CD4-positive, alpha-beta T cell treated with Interleukin-4 for 1 hour (primary cell): ENCODE measurements at places on chromosomes 6 and 20.
A peak's percentile ranks its signal among the peaks of the same experiment; 100 is the strongest.

- DNase-seq = no peak
These were observed 356.0 kb downstream of the BMP2 start for GRCh38 chr20:7123457-7123856.

DNA sequence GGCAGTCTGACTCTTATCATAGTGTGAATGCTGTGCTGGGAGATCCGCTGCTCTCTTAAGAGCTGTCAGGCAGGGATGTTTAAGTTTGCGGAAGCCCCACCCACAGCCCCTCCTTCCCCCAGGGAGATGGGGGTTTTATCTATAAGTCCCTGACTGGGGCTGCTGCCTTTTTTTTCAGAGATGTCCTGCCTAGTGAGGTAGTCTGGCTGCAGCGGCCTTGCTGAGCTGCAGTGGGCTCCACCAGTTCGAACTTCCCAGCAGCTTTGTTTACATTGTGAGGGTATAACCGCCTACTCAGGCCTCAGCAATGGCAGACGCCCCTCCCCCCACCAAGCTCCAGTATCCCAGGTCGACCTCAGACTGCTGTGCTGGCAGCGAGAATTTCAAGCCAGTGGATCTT is 75.7 kb upstream of the UST start:
- DNase-seq = no peak

DNA sequence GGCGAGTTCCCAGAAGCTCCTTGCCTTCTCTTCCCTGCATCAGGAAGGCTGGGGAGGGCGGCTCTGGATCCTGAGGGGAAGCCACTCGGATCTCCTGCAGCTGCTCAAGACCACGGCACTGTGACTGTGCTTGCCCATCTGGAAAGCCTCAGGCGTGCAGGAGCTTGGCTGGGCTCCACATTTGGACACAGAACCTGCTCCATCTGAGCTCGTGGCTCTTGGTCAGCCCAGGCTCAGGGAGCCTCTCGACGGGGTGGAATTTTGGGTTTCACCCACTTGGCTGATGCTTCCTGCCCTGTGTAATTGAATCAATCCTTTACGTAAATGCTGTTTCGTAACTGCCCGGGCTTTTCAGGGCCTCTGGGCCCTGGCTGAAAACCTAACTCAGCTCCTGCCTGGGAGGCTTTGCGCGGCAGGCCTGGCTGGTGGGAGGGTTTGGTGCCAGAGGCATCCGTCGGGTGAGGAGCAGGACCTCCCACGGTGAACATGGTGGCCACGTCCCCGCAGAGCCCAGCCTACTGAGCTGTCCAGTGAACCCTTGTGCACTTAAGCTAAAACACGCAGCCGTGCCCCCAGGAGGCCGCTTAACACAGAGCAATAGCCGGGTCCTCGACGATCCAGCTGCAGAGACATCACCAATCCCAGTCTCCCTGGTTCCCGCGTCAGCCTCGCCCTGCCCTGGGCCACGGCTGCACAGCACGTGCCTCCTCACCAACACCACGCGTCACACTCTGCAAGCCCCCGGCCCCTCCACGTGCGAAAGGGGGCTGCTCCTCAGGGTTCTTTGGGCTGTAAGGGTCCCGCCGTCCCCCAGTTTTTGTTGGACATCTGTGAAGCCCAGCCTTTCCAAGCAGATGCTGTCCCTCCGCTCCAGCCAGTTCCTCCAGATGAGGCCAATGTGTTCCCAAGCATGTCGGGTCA is 241.0 kb downstream of the DLL1 start:
- DNase-seq = peak; percentile 57

GRCh38 chr20:11920083-11920482 is 2.4 kb downstream of the BTBD3 start:
- no peak for DNase-seq

- no peak for DNase-seq
These were observed 67.6 kb upstream of the DTNBP1 start for GRCh38 chr6:15730442-15730841.

DNA sequence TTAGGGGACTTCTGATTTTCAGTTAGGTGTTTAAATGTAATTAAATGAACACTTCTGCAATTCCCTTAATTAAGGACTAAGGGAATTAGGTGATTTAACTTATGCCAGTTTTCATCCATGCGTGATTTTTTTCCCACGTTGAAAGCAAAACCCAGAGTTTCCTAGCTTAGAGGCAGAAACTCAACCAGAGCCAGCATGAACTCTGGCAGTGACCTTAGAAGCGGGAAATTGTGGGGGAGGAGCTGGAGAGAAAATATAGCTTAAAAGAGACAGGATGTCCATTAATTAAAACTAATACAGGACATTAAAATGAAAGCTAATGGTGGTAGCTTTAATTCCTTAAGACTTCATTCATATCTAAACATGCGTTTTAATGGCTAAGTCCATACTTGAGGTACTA is 41.6 kb downstream of the IYD start:
- no peak for DNase-seq

- no peak for DNase-seq
These were observed 51.2 kb upstream of the FANCE start for GRCh38 chr6:35400901-35401311.

- no peak for DNase-seq
These were observed 15.3 kb downstream of the ZBTB46 start for GRCh38 chr20:63815615-63816253.

GRCh38 chr6:93104195-93104817 is 315.1 kb downstream of the EPHA7 start:
- no peak for DNase-seq

GRCh38 chr6:25928562-25929324 is 1.7 kb downstream of the SLC17A2 start:
- no peak for DNase-seq

DNA sequence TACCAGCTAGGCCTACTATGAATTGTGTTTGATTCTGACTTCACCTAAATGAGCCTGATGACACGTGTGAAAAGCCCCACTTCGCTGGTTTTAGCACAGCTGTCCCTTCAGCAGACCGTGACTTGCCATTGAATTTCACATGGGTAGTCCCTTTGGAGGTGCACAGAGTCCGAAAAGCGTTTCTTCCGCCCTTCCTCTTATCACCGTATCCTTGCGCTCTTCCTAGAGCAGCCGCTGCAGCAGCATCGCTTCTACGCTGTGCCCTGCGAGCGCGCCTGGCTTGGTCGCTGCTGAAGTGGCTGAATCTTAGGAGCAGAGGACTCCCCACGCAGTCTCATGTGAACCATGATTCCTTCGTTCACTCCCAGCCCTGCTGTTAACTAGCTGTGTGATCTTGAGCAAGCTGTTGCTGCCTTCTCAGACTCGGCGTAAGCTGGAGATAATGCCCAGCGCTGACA is 127.0 kb downstream of the PACRG start:
- no peak for DNase-seq

GRCh38 chr6:38610050-38610625 is 29.6 kb downstream of the BTBD9 start:
- no peak for DNase-seq

- no peak for DNase-seq
These were observed 215.1 kb upstream of the TBX18 start for GRCh38 chr6:84979541-84979940.

DNA sequence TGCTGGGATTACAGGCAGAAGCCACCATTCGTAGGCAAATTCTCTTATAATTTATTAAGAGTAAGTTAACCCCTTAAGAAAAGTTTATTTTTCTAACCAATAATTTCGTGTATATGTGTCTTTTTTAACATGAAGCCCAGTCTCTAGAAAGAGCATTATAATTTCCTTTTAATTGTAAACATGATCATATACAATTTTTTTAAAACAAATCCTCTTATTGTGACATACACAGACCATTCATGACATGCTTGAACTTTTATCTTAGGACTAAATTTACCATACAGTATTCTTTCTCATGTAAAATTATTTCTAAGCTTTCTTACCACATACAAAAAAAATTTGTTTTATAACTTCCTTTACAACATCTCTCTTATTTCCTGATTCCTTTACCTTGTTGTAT is 6.7 kb downstream of the ACOT13 start:
- DNase-seq = no peak

GRCh38 chr6:3484192-3484591 is 27.3 kb upstream of the SLC22A23 start:
- DNase-seq = no peak

DNA sequence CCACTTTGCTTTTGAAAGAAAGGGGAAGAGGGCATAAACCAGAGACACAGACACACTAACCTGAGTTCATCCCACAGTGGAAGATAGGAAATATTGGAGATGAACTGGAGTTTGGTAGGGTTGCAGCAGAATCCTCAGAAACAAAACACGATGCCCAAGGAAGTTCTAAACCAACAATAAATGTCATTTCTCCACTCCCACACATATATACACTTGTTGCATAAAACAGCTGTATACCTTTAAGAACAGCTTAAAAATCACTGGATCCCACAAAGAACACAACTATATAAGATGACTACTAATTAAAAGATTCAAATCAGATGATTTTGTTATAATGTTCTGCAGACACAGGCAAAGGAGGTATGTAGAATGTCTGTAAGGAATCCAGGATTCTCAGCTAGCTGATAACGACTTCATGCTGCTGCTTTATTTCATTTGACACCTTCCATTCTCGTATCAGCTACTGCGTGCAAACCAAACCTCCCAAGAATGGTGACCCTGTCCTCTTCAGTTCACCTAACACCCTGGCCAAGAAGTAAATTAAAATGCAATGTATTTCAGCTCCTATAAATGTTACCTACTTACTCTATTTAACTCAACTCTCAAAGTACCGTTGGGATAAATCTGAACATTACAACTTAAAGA is 14.3 kb downstream of the KIF13A start:
- DNase-seq = no peak

- DNase-seq = no peak
These were observed 21.8 kb upstream of the AHI1 start for GRCh38 chr6:135519348-135519747.

DNA sequence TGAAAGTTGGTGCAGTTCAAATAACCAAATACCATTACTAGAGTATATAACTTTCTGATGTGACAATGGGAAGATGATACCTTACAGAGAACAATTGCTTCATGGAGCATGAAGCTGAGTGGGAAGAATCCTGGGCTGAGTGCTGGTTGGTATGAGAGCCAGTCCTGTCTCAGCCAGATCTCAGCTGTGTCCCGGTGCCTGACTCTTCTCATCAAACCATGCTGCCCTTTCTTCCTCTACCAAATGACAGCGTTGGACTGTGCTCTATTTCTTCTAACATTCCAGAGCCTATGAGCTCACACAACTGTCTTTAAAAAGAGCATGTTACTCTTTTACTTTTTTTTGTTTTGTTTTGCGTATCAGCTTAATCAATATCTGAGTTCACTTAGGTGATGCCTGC is 27.5 kb upstream of the PBOV1 start:
- DNase-seq = no peak

GRCh38 chr6:150573041-150573681 is 26.5 kb upstream of the PLEKHG1 start:
- no peak for DNase-seq

GRCh38 chr6:158366363-158366762 is 54.1 kb downstream of the TULP4 start:
- no peak for DNase-seq

DNA sequence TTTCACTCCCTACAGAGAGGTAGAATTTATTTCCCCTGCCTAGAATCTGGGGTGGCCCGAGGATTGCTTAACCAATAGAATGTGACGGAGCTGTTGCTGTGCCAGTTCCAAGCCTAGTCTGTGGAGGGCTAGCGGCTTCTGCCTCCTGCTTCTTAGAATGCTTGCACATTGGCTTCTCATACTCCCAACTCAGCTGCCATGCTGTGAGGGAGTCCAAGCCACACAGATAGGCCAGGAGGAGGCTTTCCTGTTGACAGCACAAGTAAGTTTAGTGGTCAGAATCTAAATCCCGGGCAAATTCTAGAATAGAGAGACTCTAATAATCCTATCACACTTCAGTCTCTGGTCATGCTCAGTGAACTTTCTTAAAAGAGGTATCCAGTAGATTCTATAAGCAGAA is 57.5 kb upstream of the SNRPB2 start:
- DNase-seq = no peak

DNA sequence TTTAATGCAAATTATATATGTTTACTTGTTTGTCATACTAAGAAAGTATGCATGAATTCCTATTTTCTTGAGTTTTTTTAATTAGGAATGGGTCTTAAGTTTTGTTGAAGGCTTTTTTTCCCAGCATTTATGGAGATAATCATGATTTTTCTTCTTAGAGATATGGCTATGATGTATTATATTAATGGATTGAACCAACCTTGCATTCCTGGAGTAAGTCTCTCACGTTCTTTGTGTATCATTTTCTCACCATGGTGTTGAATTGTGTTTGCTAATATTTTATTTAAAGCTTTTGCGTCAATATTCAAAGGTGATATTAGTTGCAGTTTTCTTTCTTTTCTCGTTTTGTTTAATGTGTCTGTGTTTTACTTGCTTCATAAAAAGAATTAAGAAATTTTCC is 48.4 kb upstream of the SLC35D3 start:
- DNase-seq = no peak

DNA sequence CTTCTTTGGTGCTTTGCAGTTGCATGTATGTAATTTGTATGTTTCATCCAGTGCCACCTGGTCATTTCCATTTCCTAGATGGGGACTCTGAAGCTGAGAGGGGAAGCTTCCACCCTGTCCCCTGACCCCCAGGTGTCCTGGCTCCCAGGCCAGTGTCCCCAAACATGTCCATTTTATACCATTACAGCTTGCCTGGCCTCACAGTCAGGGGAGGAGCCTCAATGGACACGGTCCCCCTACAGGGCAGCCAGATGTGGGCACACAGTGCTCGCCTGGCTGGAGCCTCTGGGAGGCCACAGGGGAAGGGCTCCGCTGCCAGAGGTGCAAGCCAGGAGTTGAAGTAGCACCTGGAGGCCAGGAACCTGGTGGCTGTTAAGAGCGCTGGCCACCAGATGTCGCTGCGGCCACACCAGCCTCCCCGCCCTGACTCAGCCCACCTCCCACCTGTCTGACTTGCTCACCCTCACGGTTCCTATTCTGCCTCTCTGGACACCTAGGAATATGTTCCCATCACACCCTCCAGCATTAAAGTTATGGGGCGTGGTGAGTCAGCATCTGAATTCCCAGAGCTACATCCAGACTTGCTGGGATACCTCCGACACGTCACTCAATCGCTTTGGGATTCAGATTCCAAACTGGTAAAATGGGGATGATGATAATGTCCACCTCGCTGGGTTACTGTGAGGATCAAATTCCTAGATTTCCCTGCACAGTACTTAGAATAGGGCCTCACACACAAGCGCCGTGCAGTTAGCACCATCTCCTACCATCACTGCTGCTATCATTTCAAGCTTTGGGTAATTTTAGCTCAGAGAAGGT is 107.4 kb downstream of the SULF2 start:
- peak; percentile 45 for DNase-seq

DNA sequence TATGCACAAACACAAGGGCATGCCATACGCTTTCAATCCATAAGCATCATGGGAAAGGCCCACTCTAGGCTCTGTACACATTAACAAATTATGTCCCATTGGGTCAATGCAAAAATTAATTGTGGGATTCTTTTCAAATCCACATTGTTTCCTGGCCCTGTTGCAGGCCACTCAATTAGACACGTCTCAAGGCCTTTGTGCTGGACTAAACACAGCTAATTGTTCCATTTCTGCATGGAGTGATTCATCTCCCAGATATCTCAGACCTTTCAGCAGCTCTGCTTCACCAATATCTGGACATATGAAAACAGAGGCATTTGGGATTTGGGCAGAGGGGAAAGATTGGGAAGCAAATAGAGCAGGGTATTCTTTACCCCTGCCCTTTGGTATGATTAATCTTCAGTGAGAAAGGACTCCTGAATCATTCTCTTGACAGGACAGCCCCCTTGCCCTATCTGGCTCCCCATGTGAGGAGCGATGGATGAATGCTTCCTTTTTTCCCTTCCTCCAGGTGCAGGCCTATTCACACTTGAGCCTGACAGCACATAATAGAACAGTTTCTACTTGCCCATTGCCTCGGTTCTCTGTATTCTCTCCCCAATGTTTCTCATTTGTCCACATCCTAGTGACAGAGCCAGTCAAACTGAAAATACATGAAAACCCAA is 547.6 kb downstream of the HAO1 start:
- no peak for DNase-seq
